LHCN-M2 (cell line): ENCODE measurements at places on chromosomes 2 and 18. TPM values are rescaled to one million over a fixed set of nuclear protein-coding genes. Genes with fewer than 3 reads are reported as not detected.

KIAA2012 gene
- total RNA-seq = not detected in 2 replicates

GRCh38 chr2:51722311-51722710 is 690.4 kb upstream of the NRXN1 start:
- DNase-seq = peak; percentile 67

EHD3 gene
- 9.1 and 10.9 TPM in 2 replicates for total RNA-seq

DNA sequence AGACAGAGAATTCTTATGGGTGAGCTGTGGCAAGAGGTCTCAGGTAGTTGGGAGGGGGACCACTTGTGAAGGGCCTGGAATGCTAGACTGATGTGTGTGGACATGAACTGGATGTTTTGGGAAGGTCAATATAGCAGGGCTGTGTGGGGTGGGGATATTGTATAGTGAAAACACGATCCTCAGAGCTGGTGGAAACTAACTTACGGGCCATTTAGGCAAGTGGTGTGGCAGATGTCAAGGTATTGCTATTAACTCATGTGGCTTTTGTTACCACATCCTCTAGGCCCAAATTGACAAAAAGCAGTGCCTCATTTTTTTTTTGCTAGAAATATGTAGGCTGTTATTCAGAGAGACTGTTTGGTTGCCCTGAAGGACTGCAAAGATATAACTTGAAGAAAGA is 8.0 kb upstream of the GALNT1 start:
- DNase-seq = no peak

DNA sequence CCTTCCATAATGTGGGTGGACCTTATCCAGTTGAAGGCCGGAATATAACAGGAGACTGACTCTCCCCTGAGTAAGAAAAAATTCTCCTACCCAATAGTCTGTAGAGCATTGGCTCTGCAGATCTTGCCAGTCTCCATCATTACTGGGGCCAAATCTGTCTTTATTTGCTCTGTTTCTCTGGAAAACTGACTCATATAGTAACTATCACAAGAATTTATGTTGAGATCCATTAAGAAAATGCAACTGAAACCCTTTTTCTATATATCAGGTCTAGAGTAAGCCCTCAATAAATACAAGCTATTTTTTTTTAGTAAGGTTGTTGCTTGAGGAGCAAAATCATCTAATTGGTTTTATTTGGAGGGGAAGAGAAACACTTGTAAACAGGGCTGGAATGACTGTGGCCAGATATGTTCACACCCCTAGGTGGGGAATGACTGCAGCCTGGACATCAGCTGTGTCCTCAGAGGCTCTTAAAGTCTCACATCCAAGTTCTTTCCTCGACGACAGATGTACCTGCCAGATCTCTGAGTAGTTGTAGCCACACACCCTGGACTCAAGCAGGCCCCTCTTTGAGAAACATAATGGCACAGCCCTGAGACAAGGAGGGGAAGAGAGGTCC is 339.7 kb downstream of the TNS1 start:
- no peak for DNase-seq

GRCh38 chr2:217886720-217887309 is 116.0 kb downstream of the TNS1 start:
- peak; percentile 60 for DNase-seq

- DNase-seq = no peak
Measured at GRCh38 chr2:215434447-215435279, 1.2 kb downstream of the FN1 start.

GRCh38 chr2:109613081-109613921 is 465 bp downstream of the SEPTIN10 start:
- DNase-seq = peak; percentile 61

DNA sequence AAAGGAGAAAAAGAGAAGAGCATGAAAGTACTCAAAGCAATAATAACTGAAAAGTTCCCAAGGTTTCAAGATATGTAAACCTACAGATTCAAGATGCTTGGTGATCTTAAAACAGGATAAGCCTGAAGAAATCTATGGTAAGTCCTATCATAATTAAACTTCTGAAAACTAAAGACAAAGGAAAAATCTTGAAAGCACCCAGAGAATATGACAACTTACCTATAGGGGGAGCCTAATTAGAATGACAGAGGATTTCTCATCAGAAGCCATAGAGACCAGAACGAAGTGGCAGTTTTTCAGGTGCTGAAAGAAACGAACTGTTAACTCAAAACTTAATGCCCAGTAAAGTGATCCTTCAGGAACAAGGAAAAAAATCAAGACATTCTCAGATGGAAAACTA is 59.7 kb downstream of the XDH start:
- peak; percentile 20 for DNase-seq
